ENCODE measurements at places on chromosomes 6 and 20. TPM values are rescaled to one million over a fixed set of nuclear protein-coding genes. Genes with fewer than 3 reads are reported as not detected.

DNA sequence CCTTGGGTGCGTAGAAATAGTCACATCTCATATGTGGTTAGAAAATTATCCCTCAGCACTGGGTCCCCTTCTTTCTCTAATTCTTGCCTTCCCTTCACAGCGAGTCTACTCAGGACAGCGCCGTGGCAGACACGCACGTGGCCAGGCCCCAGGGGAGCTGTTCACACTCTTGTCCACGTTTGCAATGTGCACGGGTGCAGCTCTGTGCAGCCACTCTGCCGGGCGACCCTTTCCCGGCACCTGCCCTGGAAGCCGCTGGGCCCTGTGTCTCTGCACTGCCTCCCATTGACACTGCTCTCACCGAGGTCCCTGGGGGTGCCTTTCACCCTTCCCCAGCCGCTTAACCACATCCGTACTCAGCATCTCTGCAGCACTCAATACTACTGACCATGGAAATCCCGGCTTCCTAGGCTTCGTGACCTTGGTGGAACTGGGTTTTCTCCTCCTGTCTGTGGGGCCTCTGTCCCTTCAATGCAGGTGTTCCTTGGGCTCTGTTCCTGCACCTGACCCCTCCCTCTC is 104.9 kb downstream of the DACT2 start:
- DNase-seq = no peak

DNA sequence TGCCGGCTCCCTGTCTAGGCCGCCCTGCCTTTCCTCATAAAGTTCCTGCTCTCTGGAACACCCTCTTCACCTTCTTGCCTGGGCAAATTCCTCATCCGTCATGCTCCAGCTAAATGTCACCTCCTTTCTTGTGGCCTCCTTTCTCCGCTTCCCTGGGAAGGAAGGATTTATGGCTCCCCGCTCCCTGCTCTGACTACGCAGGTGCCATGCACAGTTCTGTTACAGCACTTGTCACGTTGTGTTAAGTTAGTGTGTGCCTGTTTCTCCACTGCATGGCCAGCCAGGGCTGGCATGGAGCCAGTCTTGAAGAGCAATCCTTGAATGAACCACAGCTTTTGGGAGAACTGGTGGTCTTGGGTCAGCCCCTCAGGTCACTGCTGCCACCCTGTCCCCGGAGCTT is 61.7 kb downstream of the CD40 start:
- peak; percentile 33 for DNase-seq

- DNase-seq = no peak
Observed at GRCh38 chr20:33689973-33690372, 3.8 kb upstream of the E2F1 start.

The PET117 gene
- 9.7 TPM for total RNA-seq

Data from left cardiac atrium (tissue), 4 donors.